ENCODE measurements at places on chromosomes 13 and 19.

- DNase-seq = no peak
Measured at GRCh38 chr19:41688687-41689086, 617 bp upstream of the CEACAM7 start.

GRCh38 chr13:91211510-91211909 is 136.0 kb upstream of the MIR17HG start:
- DNase-seq = no peak

- DNase-seq = no peak
Measured at GRCh38 chr13:90585392-90585791, 762.1 kb upstream of the MIR17HG start.

DNA sequence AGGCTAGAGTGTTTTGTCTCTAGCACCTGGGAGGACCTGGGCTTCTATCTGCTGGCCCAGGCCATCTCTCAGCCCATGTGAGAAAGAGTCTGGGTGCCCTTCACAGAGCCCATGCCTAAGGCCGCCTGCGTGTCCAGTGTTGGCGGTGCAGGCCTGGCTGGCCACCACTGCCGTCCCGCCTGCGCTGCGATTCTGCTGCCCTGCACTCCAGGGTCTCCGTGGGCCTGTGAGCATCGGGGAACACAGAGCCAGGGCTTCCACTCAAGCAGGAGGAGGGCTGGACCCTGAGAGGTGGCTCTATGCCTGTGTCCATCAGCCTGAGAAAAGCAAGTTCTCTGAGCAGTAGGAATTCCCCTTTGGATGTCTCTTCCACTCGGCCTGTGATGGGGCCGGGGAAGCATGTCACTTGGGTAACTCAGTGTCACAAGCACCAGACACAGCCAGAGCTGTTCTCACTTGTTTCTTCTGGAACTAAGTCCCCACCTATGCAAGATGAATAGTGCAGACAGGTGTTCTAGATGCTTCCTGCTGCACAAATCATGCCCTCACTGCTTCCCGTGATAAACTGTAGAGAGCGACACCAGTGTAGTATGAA is 93.9 kb downstream of the RAB20 start:
- no peak for DNase-seq
